ENCODE measurements at places on chromosomes 3 and 15.

GRCh38 chr3:71713041-71713440 is 12.2 kb downstream of the EIF4E3 start:
- no peak for DNase-seq

DNA sequence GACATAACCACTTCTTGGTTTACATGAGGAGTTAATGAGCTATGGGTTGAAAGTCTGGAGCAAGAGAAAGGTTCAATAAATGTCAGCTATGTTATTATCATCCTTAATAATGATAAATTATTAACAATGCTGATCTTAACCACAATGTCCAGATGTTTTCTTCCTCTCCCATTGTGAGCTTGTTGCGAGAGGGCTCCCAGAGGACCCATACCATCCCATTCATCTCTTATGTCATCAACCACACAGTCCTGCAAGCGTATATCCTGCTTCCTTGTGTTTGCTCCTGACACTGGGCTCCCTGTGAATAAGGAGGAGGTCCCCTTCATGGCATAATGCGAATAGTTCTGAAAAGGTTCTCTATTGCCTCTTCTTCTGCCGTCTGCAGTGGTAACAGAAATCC is 266.8 kb downstream of the TLE3 start:
- no peak for DNase-seq

DNA sequence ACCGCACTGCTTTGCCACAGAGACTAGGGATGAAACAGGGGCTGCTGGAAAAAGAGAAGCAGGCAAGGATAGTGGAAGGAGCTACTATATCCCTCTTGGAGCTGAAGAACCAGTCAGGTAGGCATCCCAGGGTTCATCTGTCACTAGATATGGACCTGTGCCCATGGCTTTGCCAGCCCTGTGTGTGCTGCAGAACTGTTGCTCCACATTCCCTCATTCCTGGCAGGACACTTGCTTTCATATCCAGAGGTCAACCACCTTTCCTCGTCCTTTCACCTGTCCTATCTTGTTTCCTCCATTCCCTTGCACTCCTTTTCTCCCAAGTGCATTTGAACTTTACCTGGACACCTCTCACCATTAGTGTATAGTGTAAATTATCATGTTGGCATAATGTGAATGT is 12.0 kb downstream of the SNRK start:
- no peak for DNase-seq

DNA sequence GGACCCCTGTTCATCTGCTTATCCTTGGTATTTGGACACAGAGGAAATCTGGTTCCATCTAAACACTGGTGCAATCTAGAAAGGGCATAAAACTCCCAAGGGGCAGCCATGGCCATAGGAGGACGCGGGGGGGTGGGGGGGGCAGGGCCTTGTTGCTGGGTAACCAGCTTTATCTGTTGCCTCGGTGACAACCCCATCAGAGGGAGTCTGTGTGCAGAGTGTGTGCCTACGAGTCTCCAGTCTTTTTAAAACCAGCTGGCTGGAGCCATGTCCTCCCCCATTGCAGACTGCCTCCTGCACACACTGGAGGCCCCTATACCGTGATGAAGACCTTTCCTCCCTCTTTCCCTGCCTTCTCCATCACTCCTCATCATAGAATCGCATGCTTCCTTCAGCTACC is 26.4 kb upstream of the CORO2B start:
- no peak for DNase-seq

- no peak for DNase-seq
Observed at GRCh38 chr3:67489816-67490215, 164.6 kb downstream of the SUCLG2 start.

DNA sequence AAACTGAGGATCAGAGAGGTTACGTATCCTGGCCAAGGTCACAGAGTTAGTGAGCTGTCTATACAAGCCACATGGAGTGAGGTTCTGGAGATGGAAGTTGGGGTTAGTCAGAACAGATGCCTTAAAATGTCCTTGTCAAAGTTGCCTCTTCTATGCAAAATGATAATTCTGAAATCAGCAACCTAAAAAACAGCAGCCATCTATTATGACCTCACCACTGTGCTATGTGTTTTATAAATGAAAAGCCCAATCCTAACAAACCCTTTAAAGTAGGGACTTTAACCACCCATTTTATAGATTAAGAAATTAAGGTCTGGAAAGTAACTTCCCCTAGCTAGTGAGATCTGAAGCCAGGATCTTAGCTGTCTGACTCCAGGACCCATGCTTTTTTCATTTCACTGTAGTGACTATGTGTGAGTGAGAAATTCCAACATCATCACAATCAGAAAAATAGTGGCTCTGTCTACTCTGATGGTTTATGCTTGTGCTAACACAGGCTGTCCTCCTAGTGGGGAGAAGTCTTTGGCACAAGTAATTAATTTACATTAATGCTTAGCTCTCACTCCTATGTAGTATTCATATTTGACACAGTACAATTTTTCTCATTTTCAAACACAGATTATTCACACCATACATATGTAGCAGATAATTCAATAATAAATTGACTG is 143.6 kb downstream of the ANO10 start:
- no peak for DNase-seq

- no peak for DNase-seq
Observed at GRCh38 chr3:134357914-134358811, 16.1 kb downstream of the AMOTL2 start.

DNA sequence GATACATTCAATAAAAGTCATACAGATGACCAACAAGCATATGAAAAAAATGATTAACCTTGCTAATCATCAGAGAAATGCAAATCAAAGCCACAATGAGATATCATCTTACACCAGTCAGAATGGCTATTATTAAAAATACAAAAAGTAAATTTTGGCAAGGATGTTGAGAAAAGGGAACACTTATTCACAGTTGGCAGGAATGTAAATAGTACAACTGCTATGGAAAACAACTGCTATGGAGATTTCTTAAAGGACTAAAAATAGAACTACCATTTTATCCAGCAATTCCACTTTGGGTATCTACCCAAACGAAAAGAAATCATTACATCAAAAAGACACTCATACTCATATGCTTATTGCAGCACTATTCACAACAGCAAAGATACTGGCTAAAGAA is 1121.8 kb downstream of the TBL1XR1 start:
- DNase-seq, result no peak

DNA sequence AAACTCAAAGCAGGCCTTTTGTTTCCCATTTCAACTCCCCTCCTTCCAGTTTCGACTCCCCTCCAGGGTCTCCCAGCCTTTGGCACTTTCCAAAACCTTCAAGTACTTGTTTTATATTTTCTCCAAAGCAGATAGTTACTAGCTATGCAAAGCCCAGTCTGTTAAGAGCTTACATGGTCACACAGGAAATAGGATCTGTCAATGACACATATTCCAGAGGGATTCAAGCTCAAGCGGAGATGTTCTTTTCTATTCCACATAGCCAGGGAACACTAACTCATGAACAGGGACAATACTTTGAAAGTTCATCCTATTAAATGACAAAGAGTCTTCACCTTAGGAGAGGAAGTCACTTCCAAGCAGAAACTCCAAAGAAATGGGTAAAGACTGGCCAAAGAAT is 18.6 kb downstream of the SUCLG2 start:
- no peak for DNase-seq

DNA sequence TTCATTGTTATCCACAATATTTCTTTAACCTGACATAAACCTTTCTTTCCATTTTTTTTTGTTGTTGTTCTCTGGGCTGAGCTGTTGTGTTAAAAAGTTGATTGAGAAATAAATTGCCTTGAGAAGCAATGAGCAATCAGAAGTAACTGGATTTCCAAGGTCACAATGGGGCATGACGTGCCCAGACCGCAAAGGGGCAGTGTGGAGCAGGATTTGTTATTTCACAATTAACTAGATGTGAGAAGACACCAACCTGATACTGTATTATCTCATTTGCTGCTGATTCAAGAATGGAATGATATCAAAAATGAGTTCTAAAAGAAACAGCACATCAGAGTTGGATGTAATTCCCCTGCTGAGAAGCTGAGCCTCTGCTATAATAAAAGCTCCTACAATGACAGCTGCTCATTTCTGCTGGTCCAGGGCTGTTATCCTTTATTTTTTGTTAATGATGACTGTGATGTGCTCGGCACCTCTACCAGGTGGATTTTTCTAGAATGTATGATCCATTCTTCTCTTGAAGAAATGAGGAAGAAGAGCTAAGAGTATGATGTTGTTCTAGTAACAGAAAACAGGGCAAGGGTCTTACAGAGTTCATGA is 28.1 kb downstream of the CPNE4 start:
- no peak for DNase-seq

GRCh38 chr3:107201146-107201545 is 176.1 kb upstream of the CCDC54 start:
- DNase-seq, result no peak

GRCh38 chr3:61057464-61057863 is 193.8 kb downstream of the FHIT start:
- no peak for DNase-seq

GRCh38 chr3:55604402-55604801 is 117.3 kb upstream of the WNT5A start:
- no peak for DNase-seq

- no peak for DNase-seq
Observed at GRCh38 chr3:154129625-154130024, 8.4 kb downstream of the ARHGEF26 start.

DNA sequence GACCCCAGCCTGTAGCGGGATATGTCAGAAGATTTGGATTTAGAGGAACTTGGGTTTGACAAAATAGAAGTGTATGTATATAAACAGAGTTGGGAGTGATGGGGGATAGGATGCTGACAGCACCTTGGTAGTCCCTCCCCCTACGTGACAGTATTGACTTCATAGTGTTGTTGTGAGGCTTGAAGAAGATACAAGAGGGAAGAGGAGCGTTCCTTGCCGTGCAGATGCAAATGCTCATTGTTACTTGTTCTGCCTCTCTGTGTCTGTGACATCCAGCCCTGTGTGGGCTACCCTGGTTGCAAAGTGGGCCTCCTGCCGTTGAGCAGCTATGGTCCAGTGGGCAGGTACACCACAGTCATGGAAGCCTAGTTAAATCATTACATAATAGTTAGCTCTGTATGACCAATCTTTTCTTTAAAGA is 45.0 kb downstream of the SMAD3 start:
- DNase-seq, result no peak

GRCh38 chr3:142915636-142916035 is 26.8 kb upstream of the PCOLCE2 start:
- no peak for DNase-seq

GRCh38 chr3:37590328-37591079 is 271.2 kb upstream of the CTDSPL start:
- DNase-seq, result no peak

DNA sequence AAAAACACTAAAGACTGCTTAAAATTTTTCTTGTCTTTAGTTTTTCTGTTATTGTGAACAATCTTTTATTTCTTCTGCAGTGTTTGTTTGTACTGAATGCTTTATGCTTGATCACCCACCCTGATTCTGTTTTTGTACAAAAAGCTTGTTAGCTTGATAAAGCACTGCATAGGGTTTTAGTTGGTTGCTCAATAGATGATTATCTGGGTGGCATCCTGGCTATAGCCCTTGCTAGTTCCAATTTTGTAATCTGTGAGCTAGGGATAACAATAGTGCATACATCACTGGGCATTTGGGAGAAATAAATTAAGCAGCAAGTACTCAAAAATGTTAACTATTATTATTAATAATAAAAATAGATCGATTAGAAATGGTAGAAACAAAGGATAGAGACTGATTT is 102.3 kb downstream of the ZPLD1 start:
- DNase-seq, result no peak

- no peak for DNase-seq
Observed at GRCh38 chr3:170517242-170517945, 68.5 kb downstream of the SLC7A14 start.

GRCh38 chr3:10804183-10804648 is 11.8 kb upstream of the SLC6A11 start:
- DNase-seq, result no peak

- DNase-seq, result no peak
Observed at GRCh38 chr3:81931265-81932251, 170.1 kb upstream of the GBE1 start.

- DNase-seq, result no peak
Observed at GRCh38 chr15:86916671-86917360, 837.1 kb downstream of the AGBL1 start.

All from type B pancreatic cell (in vitro differentiated cells).